ENCODE measurements at places on chromosomes 7 and 10. TPM values are rescaled to one million over a fixed set of nuclear protein-coding genes. Genes with fewer than 3 reads are reported as not detected.
A peak's percentile ranks its signal among the peaks of the same experiment; 100 is the strongest.

Gene CALCR
- total RNA-seq = not detected

- DNase-seq = peak; percentile 64
Measured at GRCh38 chr7:44291066-44291732, 34.2 kb downstream of the CAMK2B start.

GRCh38 chr10:15084502-15084922, 4.1 kb downstream of the ACBD7 start:
- DNase-seq = no peak

GRCh38 chr10:47035171-47035818, 124.1 kb downstream of the PTPN20 start:
- DNase-seq = peak; percentile 49

Gene CACNB2
- total RNA-seq = 76.7 TPM

GRCh38 chr10:54434782-54435181, 366.2 kb downstream of the PCDH15 start:
- no peak for DNase-seq

DNA sequence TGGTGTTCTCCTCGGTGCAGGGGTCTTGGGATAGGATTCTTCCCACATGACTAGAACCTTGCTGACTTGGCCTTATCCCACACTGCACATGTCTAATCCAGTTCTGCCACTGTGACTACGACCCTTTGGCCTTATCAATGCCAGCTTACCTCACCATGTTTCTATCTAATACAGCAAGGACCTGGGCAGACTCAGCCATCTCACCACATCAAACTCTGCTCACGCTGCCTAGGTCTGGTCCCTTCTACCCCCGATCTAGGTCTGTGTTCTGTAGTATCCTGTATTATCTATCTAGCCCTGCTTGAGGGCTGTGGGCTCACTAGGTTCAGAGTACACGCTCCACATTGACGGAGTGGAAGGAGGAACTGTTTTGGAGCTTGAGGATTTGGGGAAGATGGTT, 282.4 kb downstream of the HPSE2 start:
- no peak for DNase-seq

Gene ANKRD7
- 1.1 TPM for total RNA-seq

DNA sequence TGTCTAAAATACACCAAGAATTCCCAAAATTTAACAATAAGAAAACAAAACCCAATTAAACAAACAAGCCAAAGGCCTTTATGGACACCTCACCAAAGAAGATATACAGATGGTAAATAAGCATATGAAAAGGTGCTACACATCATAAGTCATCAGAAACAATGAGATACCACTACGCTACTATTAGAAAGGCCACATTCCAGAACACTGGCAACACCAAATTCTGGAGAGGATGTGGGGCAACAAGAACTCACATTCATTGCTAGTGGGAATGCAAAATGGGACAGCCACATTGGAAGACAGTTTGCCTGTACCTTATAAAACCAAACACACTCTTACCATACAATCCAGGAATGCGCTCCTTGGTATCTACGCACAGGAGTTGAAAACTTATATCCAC, 291.4 kb downstream of the TNS3 start:
- DNase-seq = no peak

DNA sequence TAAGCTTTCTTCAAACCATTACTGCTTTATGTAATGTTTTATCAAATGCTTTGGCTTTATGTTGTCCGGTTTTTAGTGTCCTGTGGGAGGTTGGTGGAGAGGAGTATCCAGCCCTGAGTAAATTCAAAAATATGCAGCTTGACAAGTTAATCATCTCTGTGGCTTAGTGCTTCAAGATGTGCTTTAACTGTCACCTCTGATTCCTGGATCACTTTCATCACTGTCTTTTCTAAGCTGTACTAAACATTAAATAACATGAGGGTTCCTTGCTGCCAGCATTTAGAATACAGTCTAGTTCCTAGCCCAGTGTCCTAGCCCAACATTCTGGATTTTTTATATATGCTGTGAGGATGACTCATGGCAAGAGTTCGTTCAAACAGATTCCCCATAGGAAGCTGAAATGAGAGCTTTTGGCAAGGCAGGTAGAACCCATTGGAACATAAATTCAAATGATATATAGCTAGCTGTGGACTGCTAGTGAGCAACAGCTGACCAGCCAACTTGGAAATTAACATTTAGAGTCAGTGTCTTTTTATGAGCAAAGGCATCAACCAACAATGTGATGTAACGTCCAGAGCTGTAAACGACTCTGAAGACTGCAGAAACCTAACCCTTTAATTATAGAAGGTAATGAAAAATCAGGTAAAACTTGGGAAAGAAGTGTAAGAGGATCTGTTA, 80.6 kb upstream of the OIT3 start:
- DNase-seq = no peak

GRCh38 chr10:27355918-27356573, 115.4 kb upstream of the ACBD5 start:
- no peak for DNase-seq

DNA sequence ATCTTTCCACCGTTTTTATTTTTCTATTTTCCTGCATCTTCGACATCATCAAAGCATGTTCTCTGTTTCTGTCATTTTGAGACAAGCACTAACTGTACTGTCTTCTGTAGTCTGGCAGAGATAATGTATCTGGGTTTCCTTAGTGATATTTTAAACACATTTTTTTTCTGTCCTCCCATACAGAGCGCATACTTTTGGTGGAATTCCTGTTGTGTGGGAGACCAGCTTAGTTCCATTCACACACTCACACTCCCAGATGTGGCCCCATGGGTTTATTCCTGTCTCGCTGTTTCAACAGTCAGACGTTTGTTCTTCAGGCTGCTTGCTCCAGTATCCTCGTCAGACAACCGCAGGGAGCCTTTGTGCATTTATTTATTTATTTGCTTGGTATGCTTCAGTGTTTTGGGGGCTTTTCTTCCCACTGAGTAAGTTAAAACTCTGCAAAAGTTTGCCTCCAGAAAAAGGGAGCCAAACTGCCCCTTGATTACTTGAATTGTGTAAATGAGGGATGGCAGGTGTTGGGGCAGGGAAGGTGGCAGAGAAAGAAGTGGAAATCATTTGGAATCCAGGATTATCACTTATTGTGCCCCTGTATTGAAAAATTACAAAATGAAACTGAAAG, 456.8 kb upstream of the KLF6 start:
- no peak for DNase-seq

DNA sequence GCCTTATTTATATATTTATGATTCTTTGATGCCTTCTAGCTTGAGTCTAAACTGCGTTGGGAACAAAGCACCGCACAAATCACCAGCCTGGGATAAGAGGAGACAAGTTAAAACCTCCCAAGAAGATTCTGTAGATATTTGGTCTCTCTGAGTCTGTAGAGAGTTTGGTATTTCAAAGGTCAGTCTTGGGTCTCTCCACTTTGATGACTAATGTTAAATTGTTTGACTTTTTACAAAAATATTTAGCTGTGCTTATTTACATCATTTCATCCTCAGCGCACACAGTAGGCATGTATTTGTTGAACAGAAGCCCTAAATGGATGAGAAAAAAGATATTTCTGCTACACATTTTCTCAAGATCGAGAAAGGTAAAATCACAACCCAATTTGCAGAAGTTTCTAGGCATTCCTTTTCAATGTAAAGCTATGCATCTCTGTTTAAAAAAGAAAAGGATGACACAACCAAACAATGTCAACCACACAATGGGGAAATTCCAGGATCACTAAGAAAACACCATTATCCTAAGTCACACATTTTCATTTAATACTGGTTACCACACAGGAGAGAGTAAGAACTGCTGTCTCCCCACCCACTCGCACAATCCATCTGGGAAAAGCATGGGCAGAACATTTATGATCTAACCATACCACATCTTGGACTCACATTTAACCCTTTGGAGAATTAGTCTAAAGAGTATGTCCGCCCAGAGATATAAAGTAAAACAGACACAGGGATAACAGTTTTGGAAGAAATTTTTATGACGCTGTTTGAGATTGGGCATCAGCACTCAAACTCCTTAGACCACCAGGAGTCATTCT, 4.4 kb downstream of the CDK6 start:
- no peak for DNase-seq

GRCh38 chr7:138138244-138138643, 62.0 kb downstream of the AKR1D1 start:
- no peak for DNase-seq

DNA sequence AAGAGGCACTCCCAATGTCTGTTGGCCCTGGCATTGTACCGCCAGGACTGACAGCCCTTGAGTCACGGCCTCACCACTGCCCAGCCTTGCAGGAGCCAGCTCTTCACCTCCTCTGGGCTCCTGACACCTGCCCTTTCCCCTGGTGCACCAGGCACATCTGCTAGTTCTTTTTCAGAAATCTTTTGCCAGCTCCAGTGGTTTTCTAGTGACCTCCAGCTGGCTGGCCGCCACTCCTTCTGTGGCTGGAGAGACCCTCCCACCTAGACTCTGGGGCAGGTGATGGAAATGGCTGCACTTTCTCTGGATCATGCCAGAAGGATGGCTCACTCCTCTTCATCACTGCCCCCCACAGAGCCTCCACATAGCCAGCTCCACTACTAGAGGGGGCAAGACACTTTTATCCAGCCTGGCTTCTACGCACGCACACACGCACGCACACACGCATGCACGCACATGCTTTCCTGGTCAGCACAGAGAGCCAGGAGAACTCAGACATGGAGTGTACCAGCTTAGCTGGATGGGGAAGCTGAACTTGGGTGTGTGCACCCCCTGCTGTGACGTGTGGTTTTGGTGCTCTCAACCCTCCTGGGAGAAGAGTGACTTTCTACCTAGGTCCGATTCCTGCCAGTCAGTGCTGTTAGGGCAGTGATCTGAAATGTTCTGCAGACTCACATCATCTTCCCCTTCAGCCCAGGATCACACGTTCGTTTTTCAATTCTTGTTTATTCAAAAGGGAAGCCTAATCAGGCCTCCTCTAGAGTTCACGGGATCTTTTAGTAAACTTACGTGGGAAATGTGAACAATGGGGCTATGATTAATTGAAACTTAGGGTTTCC, 222.0 kb downstream of the PRPF18 start:
- DNase-seq = no peak

DNA sequence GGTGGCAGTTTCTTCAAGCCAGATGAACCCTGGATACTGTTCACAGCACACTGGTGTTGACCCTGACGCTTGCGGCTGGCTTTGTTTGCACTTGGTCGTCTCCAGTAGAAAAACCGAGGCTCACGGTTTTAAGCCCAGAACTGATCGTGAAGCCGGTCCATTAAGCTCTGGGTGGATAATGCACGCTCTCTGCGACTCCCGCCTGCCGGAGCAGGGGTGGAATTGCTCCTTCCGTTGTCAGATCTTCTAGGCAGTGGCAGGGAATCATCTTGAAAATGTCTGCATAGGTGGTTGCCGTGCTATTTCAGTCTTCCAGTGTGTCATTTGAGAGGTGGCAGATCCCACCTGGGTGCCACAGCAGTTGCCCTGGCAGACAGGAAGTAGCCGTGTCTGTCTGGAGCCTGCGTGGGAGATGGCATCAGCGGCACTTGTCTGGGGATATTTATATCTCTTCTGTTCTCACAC, 35.9 kb upstream of the AP5Z1 start:
- no peak for DNase-seq

Gene MLLT10
- total RNA-seq = 50.6 TPM

DNA sequence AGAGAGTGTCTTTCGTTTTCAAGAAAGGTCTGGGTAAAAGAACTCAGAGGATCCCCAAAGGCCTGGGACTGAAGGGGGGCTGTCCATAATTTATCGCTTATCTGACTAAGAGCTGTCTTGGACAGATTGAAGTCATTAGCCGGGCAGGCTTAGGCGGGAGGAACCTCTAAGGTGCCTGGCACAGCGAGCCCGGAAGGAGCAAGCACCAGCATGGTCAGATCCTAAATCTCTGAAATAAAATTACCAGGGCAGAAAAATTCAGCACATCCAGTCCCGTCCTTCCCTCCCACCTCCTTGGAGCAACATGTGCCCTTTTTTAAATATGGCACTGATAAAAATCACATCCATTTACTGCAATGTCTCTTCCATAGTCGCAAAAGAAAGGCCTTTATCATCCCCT, 86.8 kb downstream of the FAM204A start:
- DNase-seq = no peak

DNA sequence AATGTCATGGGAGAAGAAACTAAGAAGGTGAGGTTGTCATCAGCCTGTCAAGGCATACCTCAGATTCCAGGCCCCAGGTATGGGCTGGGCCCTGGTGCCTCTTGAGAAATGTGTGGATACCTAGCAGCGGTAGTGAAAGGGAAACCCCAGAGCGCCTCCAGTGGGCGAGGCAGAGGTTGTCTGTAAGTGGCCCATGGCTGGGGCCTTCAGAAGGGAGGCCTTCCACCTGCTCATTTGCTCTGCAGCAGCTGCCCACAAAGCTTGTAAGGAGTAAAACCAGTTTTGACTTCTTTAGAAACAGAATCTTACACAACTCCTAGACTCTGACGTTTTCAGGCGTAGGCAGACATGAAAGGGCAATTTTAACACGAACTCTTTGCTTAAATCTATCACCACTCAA, 509.9 kb downstream of the PARD3 start:
- DNase-seq = no peak

- no peak for DNase-seq
Measured at GRCh38 chr10:54914049-54914448, 113.0 kb upstream of the PCDH15 start.

DNA sequence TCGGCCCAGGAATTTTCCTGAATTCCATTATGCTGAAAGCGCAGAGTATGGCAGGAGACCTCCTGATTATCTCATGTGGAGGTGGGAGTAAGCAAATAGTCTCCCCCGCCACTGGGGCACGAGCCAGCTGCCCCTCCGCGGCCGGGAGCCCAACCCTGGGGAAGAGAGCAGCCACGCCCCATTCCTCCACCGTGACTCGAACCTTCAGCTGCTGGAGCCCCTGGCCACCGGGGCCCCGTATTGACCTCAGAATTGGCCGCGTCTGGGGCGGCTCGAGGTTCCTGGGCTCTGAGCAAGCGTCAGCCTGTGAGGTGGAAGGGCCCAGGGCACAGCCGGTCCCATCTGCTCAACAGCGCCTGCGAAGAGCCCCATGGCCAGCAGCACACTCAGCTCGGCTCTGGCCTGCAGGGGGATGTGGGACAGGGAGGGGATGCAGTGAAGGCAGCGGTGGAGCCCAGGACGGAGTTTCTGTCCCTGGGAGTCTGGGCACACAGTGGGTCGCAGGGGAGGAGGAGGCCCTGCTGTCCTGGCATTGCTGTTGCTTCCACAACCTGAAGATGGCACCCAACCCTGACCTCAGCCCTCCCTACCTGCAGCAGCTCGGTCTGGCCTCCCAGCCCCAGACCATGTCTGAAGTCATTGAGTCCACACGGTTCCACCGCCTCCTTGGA, 97.8 kb downstream of the CHST15 start:
- peak; percentile 88 for DNase-seq

DNA sequence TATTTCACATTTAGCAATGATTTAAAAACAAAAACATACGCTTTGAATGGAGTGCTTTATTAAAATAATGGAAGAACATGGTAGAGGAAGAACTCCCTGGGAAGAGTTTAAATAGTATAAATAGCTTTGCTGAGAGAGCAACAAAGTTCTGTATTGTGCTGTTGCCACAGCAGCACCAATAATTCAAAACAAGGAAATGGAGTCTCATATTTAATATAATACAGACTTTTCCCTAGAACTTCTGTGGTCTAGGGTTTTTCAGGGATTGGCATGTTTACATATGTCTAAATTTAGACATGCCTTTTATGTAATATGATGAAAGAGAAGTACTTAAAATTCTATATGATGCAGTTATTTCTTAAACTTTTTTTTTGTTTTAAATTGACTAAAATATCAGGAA, 217.2 kb upstream of the HDAC9 start:
- DNase-seq = no peak

- DNase-seq = peak; percentile 70
Measured at GRCh38 chr7:119392-120163, 72.8 kb upstream of the FAM20C start.
